ENCODE measurements at places on chromosomes 12 and 14.
A peak's percentile ranks its signal among the peaks of the same experiment; 100 is the strongest.

- DNase-seq: no peak
These were observed 73.1 kb upstream of the ACTN1 start for GRCh38 chr14:69052181-69052601.

- DNase-seq: no peak
These were observed 10.0 kb upstream of the SLC38A4 start for GRCh38 chr12:46835785-46836184.

DNA sequence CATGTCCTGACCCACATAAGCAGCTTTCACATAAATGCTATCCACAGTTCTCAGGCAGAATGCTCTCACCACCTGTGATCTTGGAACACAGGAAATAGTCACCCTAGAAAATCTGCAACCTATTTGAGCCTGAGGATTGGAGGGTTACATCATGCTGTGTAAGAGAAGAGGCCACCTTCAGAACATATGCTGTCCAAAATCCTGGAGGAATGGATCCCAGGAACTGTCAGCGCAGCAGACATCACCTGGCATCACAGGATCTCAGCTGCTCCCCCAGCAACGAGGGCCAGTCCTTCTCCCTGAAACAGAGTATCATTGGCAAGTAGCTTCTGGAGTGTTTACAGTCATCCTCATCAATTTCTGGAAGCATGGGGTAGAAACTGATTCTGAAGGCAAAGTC is 63.2 kb upstream of the LTA4H start:
- no peak for DNase-seq

- peak; percentile 17 for DNase-seq
These were observed 27.4 kb upstream of the METAP2 start for GRCh38 chr12:95446506-95446900.

DNA sequence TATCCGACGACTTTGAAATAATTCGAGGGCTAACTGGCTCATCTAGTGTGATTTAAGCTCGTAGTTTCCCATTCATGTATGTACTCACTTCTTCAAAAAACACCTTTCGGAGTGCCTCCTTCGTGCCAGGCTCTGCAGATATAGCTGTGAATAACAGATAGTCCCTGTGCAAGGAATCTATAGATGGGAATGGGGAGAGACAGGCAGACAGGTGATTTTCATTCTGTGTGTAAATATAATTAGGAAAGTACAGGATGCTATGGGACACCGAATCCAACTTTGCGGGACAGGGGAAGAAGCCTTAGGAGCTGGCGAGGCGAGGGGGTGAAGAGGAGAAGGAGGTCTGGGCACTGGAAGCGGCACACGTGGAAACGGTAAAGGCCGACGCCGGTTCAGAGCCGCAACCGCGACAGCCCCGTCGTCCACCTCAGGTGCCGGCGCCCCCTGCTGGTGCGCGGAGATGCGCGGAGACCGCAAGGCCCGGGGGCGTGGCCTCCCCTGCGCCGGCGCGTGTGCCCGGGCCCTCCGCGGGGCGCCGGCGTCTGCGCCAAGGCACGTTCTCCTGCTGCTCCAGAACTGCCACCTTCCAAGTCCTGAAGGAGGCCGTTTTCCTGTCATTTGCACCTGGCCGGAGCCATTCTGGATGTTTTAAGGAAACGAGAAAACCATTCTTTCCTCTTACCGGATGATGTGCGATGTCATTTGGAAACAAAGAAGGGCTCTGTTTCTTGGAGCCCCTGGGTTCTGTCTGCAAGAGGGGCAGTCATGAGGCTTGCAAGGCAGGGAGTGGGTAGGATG is 18.0 kb upstream of the CACNA1C start:
- peak; percentile 76 for DNase-seq

- peak; percentile 51 for DNase-seq
These were observed 99.1 kb downstream of the SYT1 start for GRCh38 chr12:78963439-78964227.

DNA sequence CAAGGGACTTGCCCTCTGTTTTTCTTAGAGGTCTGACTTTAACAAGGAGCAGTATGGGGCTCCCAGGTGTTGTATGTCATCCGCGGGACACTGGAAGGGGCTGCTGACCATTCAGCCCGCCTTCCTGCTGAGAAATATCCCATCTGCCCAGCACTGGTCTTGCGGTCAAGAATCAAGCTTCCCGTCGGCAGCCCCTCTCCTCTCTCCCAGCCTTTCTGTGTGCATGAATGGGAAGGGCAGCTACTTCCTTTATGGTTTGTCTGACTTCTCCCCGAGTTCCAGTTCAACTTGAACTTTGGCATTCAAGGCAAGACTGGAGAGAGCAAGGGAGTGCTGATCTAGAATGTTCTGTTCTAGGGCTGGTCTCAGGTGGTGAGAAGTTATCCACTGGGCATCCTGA is 51.5 kb downstream of the PSMA6 start:
- no peak for DNase-seq

GRCh38 chr14:97977651-97978261 is 1180.6 kb downstream of the VRK1 start:
- DNase-seq: peak; percentile 71

- DNase-seq: no peak
These were observed 2.8 kb downstream of the FRMD6 start for GRCh38 chr14:51654533-51654845.

- DNase-seq: no peak
These were observed 53.8 kb downstream of the TRPV4 start for GRCh38 chr12:109779382-109779781.

GRCh38 chr14:93543766-93544165 is 113.0 kb downstream of the UNC79 start:
- peak; percentile 4 for DNase-seq

DNA sequence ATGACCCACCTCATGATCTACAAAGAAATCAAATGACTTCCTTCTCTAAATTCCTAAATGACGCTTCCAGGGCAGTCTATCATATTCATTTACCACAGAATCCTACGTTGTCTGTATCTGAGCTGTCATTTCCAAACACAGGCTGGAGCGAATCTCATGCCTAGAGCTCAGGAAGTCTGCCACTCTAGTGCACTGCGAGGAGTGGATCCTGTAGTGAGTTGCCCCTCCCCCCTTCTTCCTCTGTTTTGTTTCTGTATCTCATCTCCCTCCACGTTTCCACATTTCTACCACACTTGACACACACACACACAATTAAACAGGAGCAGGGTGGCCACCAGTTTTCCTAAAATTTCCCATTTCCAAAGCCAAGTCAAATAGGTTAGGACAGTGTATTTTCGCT is 415.4 kb upstream of the PRICKLE1 start:
- no peak for DNase-seq

- no peak for DNase-seq
These were observed 337.1 kb downstream of the TMEM121 start for GRCh38 chr14:105863296-105864108.

- peak; percentile 67 for DNase-seq
These were observed 65.6 kb upstream of the DICER1 start for GRCh38 chr14:95222870-95223398.

- DNase-seq: no peak
These were observed 17.9 kb upstream of the ALDH2 start for GRCh38 chr12:111748867-111749266.

DNA sequence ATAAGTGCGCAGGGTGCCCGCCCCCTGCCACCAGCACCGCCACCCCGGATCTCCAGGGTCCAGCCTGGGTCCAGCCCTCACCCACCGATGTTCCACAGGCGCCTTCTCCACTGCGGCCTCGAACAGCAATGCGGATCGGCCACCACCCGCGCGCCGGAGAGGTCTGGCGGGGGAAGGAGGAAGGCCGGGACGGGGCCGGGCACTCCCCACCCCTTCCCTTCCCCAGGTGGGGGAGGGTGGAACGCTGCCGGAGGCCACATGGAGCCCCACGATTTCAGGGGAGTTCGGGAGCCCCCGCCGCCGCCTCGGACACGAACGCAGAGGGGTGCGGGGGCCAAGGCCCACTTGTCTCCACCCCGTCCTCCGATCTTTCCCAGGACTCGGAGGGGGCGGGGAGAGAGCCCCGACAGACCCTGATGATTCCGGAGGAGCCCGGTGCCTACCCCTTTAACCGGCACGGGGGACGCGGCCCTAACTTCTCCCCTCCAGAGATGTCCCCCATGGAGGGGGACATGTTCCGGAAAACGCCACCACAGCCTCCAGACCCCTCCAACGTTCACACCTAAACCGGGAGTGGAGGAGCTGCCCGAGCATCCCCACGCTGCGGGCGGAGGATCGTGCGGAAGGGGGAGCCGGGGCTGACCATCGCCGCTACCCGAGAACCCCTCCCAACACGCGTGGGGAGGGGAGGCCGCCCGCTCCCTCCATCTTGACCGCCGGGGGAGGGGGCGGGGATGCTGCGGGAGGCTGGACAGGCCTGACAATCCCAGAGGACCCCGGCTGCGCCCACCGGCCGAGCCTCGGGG is 1.1 kb downstream of the ATXN2 start:
- peak; percentile 36 for DNase-seq

DNA sequence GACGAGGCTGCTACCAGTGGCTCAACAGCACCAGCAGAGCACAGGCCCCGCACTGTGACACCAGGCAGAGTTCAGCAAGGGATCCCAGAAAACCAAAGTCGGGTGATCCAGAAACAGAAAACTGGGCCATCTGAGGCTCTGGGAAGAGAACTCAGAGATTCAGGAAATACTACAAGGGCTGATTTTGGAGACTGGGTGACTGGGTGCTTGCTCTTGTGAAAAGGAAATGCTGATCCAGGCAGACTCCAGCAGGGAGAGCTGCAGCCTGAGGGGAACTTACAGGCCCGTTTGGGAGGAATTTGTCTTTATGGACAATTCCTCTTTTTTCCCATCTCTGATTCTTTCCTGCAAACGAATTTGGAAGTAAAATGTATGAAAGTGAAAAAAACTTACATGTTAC is 28.2 kb downstream of the FOXN3 start:
- peak; percentile 28 for DNase-seq

- DNase-seq: no peak
These were observed 42.1 kb upstream of the SOCS2 start for GRCh38 chr12:93530358-93530757.

DNA sequence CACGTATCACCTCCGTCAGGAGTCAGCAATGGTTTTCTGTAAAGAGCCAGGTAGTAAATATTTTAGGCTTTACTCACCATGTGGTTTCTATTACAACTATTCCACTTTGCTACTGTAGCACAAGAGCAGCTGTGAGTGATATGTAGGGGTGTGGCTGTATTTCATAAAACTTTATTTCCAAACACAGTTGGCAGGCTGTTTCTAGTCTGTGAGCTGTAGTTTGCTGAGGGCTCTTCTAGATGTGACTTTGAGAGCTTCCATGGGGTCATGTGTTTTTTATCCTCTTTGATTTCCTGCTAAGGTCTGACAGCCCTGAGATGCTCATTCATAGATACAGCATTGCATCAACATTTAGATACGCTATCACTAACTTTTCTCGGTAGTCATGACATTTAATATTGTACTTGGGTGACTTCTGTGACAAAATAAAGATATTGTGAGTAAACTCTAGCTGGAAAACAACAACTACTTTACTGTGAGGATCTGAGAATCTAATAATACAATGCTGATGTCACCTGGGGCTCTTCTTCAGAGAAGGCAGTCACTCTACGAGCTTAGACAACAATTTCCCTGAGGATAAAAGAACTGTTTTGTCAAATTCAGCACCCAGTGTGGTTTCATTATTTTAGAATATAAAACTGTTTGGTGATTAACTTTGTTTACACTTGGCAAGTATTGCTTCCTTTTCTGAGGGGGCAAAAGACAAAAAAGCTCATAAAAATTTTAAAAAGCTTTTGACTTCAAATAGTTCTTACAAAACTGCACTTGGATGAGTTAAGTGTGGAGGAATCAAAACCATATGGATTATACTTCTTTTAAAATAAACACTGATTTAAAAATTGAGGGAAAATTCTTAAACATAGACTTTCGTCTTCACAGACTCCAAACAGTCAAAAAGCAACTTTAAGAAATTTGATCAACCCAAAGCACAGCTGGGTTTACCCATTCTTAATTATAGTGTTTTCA is 231.2 kb upstream of the DCN start:
- peak; percentile 37 for DNase-seq

- DNase-seq: peak; percentile 97
These were observed 72.0 kb downstream of the IRF2BPL start for GRCh38 chr14:76956316-76957090.

DNA sequence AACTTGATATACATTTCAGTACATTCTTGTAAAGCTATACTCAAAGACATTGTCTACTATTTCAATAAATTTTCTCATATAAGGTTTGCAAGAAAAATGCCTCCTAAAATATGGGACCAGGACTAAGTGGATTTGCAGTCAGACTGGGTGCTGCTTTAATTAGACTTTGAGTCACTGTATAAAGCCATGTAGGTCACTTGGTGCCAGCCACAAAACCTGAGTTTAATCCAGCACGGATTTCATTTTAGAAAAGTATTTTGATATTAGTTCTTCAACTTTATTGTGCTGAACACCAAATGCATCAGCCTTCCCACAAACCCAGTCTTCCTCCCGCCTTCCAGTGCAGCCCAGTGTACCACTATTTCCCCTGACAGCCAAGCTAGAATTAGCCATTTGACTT is 9.9 kb upstream of the NID2 start:
- DNase-seq: no peak

DNA sequence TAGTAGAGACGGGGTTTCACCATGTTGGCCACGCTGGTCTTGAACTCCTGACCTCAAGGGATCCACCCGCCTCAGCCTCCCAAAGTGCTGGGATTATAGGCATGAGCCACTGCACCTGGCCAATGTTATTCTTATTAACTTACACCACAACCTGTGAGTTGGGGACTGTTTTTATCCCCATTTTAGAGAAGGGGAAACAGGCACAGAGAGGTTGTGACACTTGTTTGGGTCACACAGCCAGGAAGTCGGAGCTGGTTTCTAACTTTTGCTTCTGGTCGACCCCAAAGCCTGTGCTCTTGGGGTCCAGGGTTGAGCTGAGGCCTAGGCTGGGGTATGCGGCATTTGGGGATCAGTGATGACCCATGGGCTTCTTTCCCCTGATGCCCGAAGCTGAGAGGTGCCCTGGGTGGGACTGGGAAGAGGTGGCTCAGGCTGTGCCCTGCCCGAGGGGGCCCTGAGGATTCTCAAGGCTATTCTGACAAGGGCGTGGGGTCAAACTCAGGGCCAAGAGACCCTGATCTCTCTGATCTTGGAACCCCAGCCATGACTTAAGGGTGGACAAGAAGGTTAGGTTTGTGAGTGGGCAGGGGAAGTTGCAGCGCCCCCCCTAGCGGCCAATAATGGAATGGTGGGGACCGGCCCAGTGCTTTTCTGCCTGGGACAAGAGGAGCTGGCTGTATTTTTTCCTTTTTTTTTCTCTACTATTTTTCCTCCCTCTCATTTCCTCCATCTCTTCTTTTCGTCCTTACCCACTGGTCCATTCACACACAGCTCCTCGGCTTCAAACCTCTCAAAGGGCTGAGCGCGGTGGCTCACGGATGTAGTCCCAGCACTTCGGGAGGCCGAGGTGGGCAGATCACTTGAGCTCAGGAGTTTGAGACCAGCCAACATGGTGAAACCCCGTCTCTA is 3.0 kb downstream of the SDSL start:
- peak; percentile 38 for DNase-seq

Data from fibroblast of skin of right biceps (primary cell).